ENCODE measurements at places on chromosomes 2 and 18.

- DNase-seq, result no peak
Measured at GRCh38 chr2:95264624-95265023, 9.6 kb upstream of the PROM2 start.

DNA sequence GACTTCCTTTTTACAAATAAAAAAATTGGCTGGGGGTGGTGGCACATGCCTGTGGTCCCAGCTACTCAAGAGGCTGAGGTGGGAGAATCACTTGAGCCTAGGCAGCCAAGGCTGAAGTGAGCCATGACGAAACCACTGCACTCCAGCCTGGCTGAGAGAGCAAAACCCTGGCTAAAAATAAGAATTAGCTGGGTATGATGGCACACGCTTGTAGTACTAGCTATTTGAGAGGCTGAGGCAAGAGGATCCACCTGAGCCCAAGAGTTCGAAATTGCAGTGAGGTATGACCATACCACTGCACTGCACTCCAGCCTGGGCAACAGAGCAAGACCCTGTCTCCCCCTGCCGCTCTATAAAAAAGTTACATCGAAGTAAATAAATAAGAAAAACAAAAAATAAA is 33.7 kb downstream of the GFPT1 start:
- DNase-seq, result no peak

DNA sequence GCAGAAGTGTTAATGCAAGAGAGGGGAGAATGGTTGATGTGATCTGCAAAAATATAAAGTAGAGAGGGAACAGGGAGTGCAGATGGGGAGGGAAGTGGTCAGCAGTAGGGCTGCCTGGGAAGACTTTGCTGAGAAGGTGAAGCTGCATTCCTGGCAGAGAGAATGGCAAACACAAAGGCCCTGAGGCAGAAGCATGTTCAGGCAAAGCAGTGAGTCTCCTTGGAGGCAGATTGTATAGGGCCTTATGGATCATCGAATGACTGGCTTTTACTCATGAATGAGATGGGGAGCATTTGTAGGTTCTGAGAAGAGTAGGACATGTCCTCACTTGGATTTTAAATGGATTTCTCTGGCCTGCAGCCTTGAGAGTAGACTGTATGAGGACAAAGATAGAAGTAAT is 9.5 kb downstream of the ITGA6 start:
- no peak for DNase-seq

DNA sequence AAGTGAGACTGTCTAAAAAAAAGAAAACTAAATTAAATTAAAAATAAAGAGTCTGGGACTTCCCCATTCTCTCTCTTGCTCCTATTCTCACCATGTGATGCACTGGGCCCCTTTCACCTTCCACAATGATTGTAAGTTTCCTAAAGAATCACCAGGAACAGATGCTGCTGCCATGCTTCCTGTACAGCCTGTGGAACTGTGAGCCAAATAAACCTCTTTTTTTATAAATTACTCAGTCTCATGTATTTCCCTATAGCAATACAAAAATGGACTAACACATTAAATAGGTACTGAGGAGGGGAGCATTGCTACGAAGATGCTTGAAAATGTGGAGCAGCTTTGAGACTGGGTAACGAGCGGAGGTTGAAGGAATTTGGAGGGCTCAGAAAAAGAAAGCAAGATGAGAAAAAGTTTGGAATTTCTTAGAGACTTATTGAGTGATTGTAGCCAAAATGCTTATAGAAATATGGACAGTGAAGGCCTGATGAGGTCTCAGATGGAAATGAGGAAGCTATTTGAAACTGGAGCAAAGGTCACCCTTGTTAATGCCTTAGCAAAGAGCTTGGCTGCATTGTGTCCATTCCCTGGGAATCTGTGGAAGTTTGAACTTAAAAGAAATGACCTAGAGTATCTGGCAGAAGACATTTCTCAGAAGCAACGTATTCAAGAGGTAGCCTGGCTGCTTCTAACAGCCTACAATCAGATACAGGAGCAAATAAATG is 128.7 kb downstream of the EIPR1 start:
- DNase-seq, result no peak

- no peak for DNase-seq
Measured at GRCh38 chr2:236565212-236565611, 4.4 kb upstream of the ACKR3 start.

- DNase-seq, result no peak
Measured at GRCh38 chr2:31241625-31242270, 7.8 kb downstream of the EHD3 start.

- DNase-seq, result no peak
Measured at GRCh38 chr2:242020196-242021004, 150.9 kb downstream of the RTP5 start.

GRCh38 chr18:63271148-63271547 is 48.4 kb downstream of the BCL2 start:
- DNase-seq, result peak; percentile 64

DNA sequence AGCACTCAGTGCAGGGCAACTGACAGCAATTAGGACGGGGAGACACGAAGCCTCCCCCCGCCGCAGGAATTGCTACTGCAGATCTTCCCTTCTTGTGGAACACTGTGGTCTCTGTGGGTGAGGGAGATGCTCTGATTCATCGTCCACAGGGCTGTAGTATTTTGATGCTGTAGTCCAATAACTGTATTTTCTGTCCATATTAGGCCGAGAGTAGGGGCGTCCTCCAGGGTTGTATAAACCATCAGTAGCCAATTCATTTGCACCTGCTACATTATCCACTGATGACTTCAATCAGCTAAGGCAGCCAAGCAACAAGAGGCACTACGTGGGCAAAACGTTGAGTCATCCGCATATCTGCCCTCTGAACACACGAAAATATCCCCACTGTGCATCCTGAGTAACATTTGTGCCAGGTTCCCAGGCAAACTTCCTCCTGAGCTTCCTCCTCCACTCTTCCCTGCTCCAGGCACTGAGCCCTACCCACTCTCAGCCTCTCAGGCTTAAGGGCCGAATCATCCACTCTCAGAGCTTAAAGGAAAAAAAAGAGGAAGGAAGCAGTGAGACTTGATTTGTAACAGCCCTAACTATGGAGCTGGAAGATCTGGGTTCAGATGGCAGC is 62.1 kb downstream of the LBH start:
- DNase-seq, result no peak

- no peak for DNase-seq
Measured at GRCh38 chr2:121489911-121490583, 40.6 kb upstream of the RNU4ATAC start.

GRCh38 chr18:49596687-49597086 is 34.8 kb downstream of the LIPG start:
- DNase-seq, result no peak

DNA sequence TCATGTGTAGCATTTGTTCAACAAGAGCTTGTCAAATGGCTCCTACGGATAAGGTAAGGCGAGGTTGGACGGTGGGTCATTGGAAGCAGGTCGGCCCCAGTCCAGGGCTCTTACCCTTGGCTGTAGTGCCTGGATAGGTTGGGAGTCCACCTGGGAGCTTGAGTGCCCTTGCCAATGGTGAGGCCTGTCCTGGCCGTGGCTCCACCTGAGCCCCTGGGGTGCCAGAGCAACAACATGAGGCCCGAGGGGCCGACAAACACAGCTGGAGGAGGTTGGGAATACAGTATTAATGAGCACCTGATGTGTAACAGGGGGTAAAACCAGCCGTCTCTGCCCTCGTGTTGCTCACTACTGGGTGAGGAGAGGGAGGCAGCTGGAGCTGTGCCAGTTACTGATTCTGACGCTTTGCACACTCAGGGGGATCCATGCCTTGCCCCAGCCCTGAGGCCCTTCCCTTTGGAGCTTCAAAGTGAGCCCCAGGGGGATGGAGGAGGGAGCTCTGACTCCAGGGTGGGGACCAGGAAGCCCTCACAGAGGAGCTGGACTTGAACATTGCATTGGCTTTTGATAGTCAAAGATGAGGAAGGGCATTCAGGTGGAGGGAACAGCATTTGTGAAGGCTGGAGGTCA is 87.2 kb downstream of the RHOB start:
- DNase-seq, result no peak

DNA sequence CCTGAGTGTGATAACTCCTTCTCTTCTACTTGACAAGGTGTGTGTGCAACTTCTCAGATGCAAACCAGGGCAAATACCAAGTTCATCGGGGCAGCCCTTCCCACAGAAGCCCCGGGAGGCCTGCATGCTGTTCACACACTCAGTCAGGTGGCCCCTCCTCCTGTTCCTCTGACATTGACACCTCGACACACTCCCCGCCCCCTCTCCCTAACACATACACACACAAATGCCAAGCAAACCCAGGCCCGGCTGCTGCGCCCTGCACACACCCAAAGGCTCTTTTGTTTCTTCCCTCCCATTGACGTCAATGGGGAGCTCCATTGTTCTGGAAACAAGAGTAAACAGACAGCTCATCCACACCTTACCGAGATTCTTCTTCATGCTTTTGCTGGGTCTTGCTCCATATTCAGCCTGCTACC is 1.7 kb upstream of the PER2 start:
- no peak for DNase-seq

DNA sequence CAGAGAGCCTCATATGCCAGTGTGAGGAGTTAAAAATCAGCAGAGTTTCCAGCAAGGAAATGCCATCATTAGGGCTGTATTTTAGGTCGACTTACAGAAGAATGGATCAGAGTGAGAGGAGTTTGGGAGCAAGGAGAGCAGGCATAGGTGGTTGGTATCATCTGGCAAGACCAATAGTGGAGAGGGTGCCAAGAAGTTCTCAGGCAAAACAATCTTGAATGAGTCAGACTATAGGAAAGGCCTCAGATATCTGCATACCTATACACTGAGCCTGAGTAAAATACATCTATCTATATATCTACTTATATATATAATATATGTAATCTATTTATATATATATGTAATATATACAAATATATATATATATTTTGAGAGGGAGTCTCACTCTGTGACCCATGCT is 57.3 kb downstream of the TMEFF2 start:
- DNase-seq, result no peak

GRCh38 chr2:217049956-217050355 is 190.1 kb upstream of the TNP1 start:
- DNase-seq, result no peak

DNA sequence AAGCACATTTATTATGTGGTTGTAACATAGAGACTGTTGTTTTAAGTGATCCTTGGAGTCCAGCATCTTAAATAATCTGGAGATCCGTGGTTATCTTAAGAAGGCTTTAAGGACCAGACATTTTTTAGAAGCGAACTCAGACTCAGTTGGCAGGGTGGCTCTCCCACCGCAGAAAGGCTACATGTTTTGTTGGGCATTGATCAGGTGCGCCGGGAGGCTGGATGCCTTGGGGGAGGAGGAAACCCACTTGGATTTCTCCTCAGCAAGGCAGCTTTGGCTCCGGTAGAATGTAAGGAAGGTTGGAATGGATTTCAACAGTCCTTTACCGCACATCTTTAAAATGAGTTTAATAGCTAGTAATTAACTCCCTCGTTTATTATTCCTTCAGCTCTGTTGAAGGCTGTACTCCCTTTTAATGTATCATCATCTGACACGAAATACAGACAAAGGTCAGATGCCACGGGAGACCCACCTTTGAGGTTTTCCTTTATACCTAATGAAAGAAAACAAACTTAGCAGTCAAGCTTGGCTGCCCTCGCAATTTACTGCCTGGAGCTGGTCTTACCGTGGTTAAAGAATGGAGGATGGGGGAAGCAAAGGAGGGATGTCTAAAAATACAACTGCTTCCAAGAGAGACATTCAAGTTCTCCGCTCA is 1.2 kb downstream of the TMEM200C start:
- no peak for DNase-seq

GRCh38 chr2:160207804-160208654 is 8.0 kb upstream of the ITGB6 start:
- DNase-seq, result no peak

DNA sequence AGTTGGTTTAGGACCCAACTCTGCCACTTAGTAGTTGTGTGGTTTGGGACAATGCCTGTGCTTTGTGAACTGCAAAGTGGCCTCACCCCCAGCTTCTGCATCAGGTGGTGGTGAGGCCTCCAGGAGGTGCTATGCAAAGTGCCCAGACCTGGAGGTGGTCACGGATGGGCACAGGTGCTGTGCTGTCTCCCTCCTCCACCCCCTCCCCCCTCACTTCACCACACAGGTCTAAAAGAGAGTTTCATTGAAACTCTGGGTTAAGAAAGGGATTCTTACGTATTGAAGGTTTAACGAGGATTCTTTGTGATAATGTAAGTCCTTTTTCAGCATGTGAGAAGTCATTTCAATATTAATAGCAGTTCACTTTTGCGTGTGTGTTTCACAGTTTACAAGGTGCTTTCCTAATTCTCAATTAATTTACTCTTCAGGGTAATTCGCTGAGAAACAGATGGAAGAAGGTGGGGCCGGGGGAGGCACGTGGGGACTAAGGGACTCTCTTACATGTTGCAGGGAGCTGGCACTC is 369.9 kb downstream of the LPIN1 start:
- peak; percentile 49 for DNase-seq

DNA sequence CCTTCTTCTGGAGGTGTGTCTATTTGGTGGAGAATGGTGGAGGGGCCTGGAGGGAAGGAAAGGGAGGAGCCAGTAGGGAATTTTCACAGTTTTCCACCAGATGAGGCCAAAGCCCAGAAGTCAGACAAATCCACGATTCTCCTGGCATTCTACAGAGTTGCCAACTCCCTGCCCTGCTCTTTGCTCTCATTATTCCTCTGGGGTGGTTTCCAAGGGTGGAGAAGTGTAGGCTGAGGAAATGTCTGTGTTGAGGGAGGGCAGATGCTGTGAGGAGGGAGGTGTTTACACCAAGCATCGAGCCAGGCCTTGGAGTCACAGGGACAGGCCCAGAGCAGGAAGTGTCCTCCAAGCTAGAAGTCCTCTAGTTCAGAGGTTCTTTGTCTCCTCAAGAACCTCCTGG is 124.1 kb upstream of the LGALSL start:
- DNase-seq, result no peak

DNA sequence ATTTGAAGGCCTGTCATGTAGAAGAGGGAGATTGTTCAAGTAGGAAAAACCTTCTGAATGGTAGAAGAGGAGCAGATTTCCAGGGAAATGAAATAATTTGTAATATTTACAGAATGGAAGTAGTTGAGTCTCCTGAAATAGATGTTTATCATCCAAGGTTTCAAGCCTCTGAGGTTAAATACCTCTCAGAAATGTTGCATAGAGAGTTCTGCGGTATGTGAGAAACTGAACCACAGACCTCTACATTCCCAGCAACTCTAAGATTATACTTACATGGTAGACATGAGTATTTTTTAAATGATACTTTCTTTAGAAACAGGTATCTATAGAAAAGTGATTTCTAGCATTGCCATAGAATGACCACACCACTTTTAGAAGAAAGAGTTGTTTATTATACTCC is 379.8 kb upstream of the FANCL start:
- no peak for DNase-seq

GRCh38 chr2:53969968-53970723 is 647 bp downstream of the PSME4 start:
- no peak for DNase-seq
